Activated naive CD8-positive, alpha-beta T cell treated with anti-CD3 and anti-CD28 coated beads for 36 hours (primary cell): ENCODE measurements at places on chromosomes 6 and 20. TPM values are rescaled to one million over a fixed set of nuclear protein-coding genes. Genes with fewer than 3 reads are reported as not detected.

The RSPO4 gene
- total RNA-seq = not detected

The MEI4 gene
- total RNA-seq = 0.04 TPM

The RBPJL gene
- total RNA-seq = not detected

The PPP1R16B gene
- 65.3 TPM for total RNA-seq

The SNX3 gene
- total RNA-seq = 81.6 TPM

The TFAP2B gene
- total RNA-seq = not detected

The PIM1 gene
- 168 TPM for total RNA-seq

- H3K4me3 ChIP-seq = peak overlapping the region; percentile 24
- H3K36me3 ChIP-seq = peaks cover 29% of the 10 kb centered on the region
- H3K4me1 ChIP-seq = peaks cover 51% of the 10 kb centered on the region
- DNase-seq = peak; percentile 37
Measured at GRCh38 chr20:17662333-17663039, 19.6 kb downstream of the RRBP1 start.

- H3K4me1 ChIP-seq = peaks cover 2% of the 10 kb centered on the region
- no peak for DNase-seq
- H3K4me3 ChIP-seq = no peak overlapping the region
- no peaks in the 10 kb centered on the region for H3K36me3 ChIP-seq
- H3K27ac ChIP-seq = no peak overlapping the region
Measured at GRCh38 chr6:55794136-55794812, 81.1 kb downstream of the BMP5 start.

DNA sequence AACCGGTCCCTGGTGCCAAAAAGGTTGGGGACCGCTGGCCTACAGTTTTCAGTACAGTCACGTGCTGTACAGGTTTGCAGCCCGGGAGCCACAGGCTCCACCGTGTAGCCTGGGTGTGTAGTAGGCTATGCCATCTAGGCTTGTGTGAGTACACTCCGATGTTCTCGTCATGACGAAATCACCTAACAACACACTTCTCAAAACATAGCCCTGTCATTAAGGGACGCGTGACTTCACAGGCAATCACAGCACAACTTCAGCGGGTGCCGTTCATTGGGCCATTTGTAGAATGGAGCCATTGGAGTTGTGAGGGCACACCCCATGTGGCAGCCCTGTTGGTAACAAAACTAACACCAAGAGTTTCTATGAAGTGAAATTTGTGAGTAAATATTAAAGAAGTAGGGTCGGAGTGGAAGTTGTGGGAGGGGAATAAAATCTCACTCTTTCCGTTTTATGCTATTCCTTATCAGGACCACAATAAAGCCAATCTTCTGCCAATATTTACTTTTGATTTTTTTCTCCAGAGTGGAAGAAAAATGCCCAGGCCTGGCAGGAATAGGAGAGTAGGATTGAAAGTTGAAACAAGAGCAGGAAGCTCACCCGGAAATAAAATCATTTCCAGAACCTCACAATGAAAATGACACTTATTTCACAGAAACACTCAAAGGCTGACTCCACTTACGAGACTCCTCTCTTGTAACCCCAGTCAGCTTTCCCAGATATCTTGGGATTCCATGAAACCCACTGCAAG is 63.7 kb upstream of the PTPN1 start:
- H3K27me3 ChIP-seq = peaks cover 35% of the 10 kb centered on the region
- no peak overlapping the region for H3K27ac ChIP-seq
- no peak overlapping the region for H3K4me3 ChIP-seq
- no peak for DNase-seq

DNA sequence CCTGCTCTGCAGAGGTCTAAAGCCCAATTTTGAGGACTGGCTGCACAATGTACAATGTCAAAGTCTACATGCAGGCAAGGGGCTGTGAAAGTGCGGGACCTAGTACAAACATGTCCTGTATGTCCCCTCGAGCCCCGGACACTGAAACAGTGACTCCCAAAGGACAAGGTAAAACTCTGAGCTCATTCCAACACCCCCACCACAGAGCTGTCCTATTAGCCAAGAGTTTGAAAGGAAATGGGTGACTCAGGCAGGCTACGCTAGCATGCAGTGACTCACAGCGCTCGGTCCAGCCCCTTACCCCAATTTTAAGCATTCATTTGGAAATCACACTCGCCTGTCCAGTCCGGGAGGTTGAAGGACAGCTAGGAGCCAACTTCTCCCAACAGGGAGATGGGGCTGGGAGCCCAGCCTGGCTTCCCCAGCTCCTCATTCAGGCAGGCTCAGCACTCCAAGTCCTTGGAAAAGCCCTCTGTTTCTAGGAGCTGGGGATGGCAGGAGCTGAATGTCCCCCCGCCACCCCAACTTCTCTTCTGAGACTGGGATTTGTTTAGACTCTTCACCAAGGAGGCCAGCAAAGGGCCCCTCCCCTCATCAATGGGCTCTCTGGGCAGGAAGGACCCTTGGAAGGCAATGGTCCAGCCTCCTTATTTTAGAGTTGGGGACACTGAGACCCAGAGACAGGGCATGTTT is 3.9 kb downstream of the SDC4 start:
- peaks cover 35% of the 10 kb centered on the region for H3K27me3 ChIP-seq
- peaks cover 33% of the 10 kb centered on the region for H3K4me1 ChIP-seq
- DNase-seq = no peak
- peaks cover 10% of the 10 kb centered on the region for H3K36me3 ChIP-seq
- H3K4me3 ChIP-seq = no peak overlapping the region
- H3K27ac ChIP-seq = no peak overlapping the region

GRCh38 chr6:52526634-52527033 is 50.2 kb downstream of the TRAM2 start:
- no peak overlapping the region for H3K4me3 ChIP-seq
- H3K36me3 ChIP-seq = no peaks in the 10 kb centered on the region
- no peak for DNase-seq
- peaks cover 2% of the 10 kb centered on the region for H3K4me1 ChIP-seq

- peaks cover 10% of the 10 kb centered on the region for H3K4me1 ChIP-seq
- H3K27ac ChIP-seq = no peak overlapping the region
- no peak overlapping the region for H3K4me3 ChIP-seq
- peaks cover 3% of the 10 kb centered on the region for H3K36me3 ChIP-seq
- no peaks in the 10 kb centered on the region for H3K27me3 ChIP-seq
- DNase-seq = peak; percentile 67
Measured at GRCh38 chr6:11144393-11144851, 32.9 kb upstream of the ERVFRD-1 start.

DNA sequence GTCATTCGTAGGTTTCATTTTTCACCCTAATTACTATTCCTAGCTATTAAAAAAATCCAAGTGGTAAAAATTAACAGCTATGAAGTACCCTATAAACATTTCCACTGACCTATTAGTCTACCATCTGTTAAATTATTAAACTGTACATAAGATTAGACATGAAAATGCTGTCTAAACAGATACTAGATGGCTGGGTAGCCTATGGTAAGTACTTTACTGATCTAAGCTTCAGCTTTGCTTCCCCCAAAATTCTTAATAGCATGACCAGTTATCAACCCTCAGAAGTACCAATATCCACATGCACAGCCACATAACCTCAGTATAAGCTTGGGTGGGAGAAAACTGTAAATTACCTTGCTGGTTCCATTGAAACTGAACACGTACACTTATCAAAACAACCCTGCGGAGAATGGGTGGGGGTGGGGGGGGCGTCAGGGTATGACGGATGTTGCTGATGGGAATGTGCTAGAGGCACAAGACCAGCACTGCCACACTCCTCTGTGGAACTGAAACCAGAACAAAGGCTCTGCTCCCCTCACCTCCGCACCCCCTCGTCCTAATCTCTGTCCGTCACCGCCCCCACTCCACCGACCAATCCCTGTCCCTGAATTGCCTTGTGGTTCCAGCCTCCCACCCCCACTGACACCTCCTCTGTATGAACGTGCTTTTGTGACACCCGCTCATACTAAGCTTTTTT is 45.3 kb downstream of the B4GALT5 start:
- no peaks in the 10 kb centered on the region for H3K36me3 ChIP-seq
- peak; percentile 52 for DNase-seq
- peak overlapping the region; percentile 19 for H3K4me3 ChIP-seq
- peaks cover 43% of the 10 kb centered on the region for H3K4me1 ChIP-seq
- H3K27ac ChIP-seq = peak overlapping the region; percentile 40

- H3K27me3 ChIP-seq = peaks cover 92% of the 10 kb centered on the region
- no peak for DNase-seq
- H3K4me1 ChIP-seq = peaks cover 53% of the 10 kb centered on the region
- peak within 1 kb of the TSS; percentile 58 for H3K4me3 ChIP-seq
Measured at GRCh38 chr6:75205776-75206575, at the start of gene COL12A1. TSS of gene COL12A1 (minus strand) at chr6:75206053. CDS start at chr6:75202792, 3,261 bp downstream.

DNA sequence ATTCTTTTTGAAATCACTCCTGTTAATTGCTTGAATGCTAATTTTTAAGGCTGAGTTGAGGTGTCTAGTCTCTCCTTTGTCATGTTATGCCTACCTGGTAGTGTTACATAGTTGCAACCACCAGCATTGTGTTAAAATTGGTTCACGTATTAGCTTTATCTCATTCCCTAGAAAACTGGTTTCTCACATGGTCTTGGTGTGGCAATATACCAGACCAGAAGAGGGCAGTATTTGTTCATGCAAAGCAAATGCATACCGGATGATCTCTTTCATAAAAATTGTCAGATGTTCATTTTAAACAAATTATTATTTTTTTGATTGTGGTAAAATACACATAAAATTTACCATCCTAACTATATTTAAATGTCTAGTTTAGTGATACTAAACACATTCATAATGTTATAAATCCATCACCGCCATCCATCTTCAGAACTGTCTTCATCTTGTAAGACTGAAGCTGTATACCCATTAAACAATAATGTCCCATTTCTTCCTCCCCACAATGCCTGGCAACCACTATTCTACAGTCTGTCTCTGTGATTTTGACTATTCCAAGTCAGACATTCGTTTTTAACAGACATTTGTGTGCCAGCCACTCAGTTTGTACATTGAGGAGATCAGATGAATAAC is 92.8 kb downstream of the ATRN start:
- H3K4me3 ChIP-seq = no peak overlapping the region
- no peaks in the 10 kb centered on the region for H3K27me3 ChIP-seq
- no peak for DNase-seq
- peaks cover 4% of the 10 kb centered on the region for H3K36me3 ChIP-seq

DNA sequence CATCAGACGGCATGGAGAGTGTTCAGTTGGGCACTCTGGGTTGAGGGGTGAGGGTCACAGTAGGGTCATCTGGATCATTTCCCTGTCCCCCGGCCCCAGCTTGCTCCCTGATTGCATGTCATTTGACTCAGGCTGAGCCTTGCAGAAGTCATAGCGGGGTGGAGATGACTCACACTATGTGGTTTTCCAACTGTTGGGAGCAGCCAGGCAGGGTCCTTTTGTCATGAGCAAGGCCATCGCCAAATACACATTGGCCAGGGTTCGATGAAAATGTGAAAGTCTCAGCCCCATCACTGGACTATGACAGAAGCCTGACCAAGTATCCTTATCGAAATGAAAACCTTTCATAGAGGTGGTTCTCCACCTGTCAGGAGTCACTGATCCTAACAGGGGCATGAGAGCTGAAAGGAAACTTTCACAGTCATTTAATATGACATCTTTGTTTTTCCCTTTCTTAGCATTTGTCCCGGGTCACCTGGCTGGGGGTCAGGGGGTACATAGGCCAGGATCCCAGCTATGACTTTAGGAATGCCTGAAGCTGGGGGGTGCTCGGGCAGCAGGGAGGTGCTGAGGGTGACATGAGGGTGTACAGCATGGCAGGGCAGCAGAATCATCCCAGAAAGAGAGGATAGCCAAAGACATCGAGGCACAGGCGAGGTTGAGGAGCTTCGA is 70.2 kb upstream of the CD93 start:
- H3K36me3 ChIP-seq = no peaks in the 10 kb centered on the region
- no peak overlapping the region for H3K27ac ChIP-seq
- DNase-seq = no peak
- no peak overlapping the region for H3K4me3 ChIP-seq
- no peaks in the 10 kb centered on the region for H3K27me3 ChIP-seq

DNA sequence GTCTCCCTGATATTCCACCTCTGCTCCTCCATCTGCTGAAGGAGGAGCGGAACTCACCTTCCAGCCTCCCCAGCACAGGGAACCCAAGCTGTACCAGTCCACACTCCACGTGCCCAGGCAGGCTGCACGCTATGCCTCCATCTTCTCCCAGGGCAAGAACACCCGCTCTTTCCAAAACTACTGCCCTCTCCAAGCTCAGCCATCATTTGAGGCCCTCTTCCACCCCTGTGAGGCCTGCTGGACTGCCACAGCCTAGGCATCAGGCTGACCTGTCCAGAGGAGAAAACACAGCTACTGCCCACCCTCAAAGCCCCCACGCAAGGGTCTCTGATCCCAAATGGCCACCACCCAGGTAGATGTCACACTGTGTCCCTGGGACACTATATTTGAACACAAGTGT is 99.9 kb downstream of the PRND start:
- peaks cover 20% of the 10 kb centered on the region for H3K36me3 ChIP-seq
- no peak overlapping the region for H3K27ac ChIP-seq
- H3K27me3 ChIP-seq = no peaks in the 10 kb centered on the region
- DNase-seq = no peak
- peaks cover 18% of the 10 kb centered on the region for H3K4me1 ChIP-seq

GRCh38 chr20:48766961-48767960 is 60.5 kb downstream of the PREX1 start:
- DNase-seq = peak; percentile 64
- peak overlapping the region; percentile 96 for H3K27ac ChIP-seq
- peaks cover 65% of the 10 kb centered on the region for H3K36me3 ChIP-seq
- peak overlapping the region; percentile 11 for H3K4me3 ChIP-seq
- H3K4me1 ChIP-seq = peaks cover 84% of the 10 kb centered on the region

DNA sequence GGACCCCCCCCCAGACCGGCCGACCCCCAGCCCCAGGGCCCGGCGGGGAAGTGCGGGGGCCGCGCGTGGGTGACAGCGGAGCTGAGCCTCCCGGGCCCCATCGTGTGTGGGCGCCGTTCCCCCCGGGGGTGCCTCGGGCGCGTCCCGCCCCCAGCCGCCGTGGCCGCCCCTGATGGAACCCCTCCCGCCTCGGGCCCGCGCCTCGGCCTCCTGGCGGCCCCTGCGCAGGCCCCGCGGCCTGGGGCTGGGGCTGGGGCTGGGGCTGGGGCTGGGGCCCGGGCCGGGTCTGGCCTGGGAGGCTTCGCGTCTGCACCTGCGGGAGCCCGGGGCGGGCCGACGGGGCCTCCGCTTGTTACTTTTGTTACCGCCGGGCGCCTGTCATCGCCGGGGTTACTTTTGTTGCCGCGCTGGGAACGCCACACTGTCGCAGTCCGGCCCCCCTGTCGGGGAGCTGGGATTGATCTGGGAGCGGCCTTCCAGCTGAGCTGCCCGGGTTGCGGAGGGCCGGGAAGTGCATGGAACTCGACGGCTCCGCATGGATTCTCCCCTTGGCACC is 598 bp downstream of the OGFR start:
- peak overlapping the region; percentile 63 for H3K27ac ChIP-seq
- DNase-seq = peak; percentile 48
- peaks cover 28% of the 10 kb centered on the region for H3K4me1 ChIP-seq
- no peaks in the 10 kb centered on the region for H3K27me3 ChIP-seq
- H3K4me3 ChIP-seq = peak overlapping the region; percentile 82

- no peak overlapping the region for H3K4me3 ChIP-seq
- H3K4me1 ChIP-seq = peaks cover 11% of the 10 kb centered on the region
- no peaks in the 10 kb centered on the region for H3K36me3 ChIP-seq
- H3K27ac ChIP-seq = no peak overlapping the region
- H3K27me3 ChIP-seq = peaks cover 94% of the 10 kb centered on the region
Measured at GRCh38 chr6:117264369-117264691, 1.0 kb upstream of the VGLL2 start.

- H3K4me3 ChIP-seq = no peak overlapping the region
- no peak overlapping the region for H3K27ac ChIP-seq
- peaks cover 2% of the 10 kb centered on the region for H3K4me1 ChIP-seq
- DNase-seq = no peak
- no peaks in the 10 kb centered on the region for H3K27me3 ChIP-seq
Measured at GRCh38 chr6:33170176-33171015, 21.9 kb downstream of the COL11A2 start.

GRCh38 chr20:53013847-53014246 is 41.7 kb downstream of the TSHZ2 start:
- H3K4me3 ChIP-seq = no peak overlapping the region
- H3K36me3 ChIP-seq = peaks cover 11% of the 10 kb centered on the region
- no peak overlapping the region for H3K27ac ChIP-seq
- no peaks in the 10 kb centered on the region for H3K4me1 ChIP-seq
- no peak for DNase-seq
